ENCODE measurements at places on chromosomes 3 and 15. TPM values are rescaled to one million over a fixed set of nuclear protein-coding genes. Genes with fewer than 3 reads are reported as not detected.

- no peak overlapping the region for H3K4me3 ChIP-seq
- H3K36me3 ChIP-seq, result no peaks in the 10 kb centered on the region
- H3K27ac ChIP-seq, result no peak overlapping the region
- no peak for DNase-seq
- H3K4me1 ChIP-seq, result peaks cover 28% of the 10 kb centered on the region
- H3K27me3 ChIP-seq, result no peaks in the 10 kb centered on the region
Observed at GRCh38 chr15:74776821-74777768, 4.8 kb upstream of the CSK start.

- no peak overlapping the region for H3K4me3 ChIP-seq
- no peaks in the 10 kb centered on the region for H3K36me3 ChIP-seq
- no peak overlapping the region for H3K27ac ChIP-seq
- no peaks in the 10 kb centered on the region for H3K4me1 ChIP-seq
- no peaks in the 10 kb centered on the region for H3K27me3 ChIP-seq
Observed at GRCh38 chr3:138470687-138471086, 36.3 kb downstream of the ESYT3 start.

- H3K36me3 ChIP-seq, result no peaks in the 10 kb centered on the region
- no peaks in the 10 kb centered on the region for H3K27me3 ChIP-seq
- no peak for DNase-seq
Observed at GRCh38 chr3:144102421-144102820, 130.8 kb downstream of the DIPK2A start.

DNA sequence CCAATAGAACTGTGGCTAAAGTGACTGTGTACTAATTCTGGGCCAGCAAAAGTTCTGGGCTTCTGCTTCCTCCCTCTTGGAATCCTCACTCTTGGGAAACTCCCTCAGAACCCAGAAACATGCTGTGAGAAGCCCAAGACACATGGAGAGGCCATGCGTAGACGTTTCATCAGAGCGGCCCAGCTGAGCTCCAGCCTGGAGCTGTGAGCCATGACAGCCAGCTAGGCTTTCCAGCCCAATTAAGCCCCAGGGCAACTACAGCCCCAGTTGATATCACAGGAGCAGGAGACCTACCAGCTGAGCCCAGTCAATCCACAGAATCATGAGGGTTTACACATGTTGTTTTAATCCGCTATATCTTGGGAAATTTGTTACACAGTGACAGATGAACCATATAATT, 43.6 kb upstream of the CNOT10 start:
- no peak overlapping the region for H3K4me3 ChIP-seq
- H3K4me1 ChIP-seq, result no peaks in the 10 kb centered on the region
- no peaks in the 10 kb centered on the region for H3K27me3 ChIP-seq
- H3K27ac ChIP-seq, result no peak overlapping the region
- H3K36me3 ChIP-seq, result no peaks in the 10 kb centered on the region
- DNase-seq, result no peak

- no peaks in the 10 kb centered on the region for H3K36me3 ChIP-seq
- no peaks in the 10 kb centered on the region for H3K27me3 ChIP-seq
- H3K27ac ChIP-seq, result peak overlapping the region; percentile 38
- peak; percentile 39 for DNase-seq
Observed at GRCh38 chr3:156483426-156483825, 71.5 kb downstream of the SSR3 start.

GRCh38 chr15:23690450-23690852, 3.3 kb upstream of the NDN start:
- H3K27ac ChIP-seq, result peak overlapping the region; percentile 86
- H3K4me3 ChIP-seq, result no peak overlapping the region
- peak; percentile 91 for DNase-seq
- H3K36me3 ChIP-seq, result no peaks in the 10 kb centered on the region

DNA sequence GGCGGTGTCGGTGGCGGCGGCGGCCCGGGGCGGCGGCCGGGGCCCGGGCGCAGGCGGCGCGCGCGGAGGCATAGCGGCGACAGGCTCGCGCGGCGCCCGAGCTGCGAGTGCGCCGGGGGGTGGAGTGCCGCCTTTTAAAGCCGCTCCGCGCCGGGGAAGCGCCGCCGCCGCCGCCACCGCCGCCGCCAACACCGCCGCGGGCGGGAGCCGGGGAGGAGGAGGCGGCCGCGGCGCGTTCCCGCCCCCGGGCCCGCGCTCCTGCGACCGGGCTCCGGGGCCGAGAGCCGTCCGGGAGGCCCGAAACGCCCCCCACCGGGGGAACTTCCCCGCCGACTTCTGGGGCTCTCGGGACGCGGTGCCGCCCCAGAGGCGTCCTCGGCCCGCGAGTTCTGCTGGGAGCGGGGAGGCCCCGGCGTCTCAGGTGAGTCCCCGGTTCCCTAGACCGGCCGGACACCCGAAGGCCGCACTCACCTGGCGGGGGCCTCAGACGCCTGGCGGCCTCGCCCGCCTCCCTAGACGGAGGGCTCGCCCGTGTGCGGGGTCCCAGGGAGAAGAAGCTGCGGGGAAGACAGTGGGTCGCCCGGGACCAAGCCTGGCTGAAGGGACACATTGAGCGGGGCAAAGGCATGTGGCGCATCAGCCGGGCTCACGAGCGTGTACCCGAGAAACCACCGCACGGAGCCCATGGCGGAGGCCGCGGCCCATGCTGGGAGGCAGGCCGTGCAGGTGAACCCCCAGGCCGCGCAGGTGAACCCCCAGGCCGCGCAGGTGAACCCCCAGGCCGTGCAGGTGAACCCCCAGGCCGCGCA, at the start of gene PCSK6:
Gene PCSK6 (minus strand): TSS at position 109 of the 809 bp plus-strand sequence. CDS start 37 bp downstream, at position 72.
- peak; percentile 69 for DNase-seq
- peak within 1 kb of the TSS; percentile 16 for H3K4me3 ChIP-seq
- H3K27ac ChIP-seq, result no peak within 1 kb of the TSS
- peaks cover 17% of the 10 kb centered on the region for H3K27me3 ChIP-seq
- H3K4me1 ChIP-seq, result no peaks in the 10 kb centered on the region

DNA sequence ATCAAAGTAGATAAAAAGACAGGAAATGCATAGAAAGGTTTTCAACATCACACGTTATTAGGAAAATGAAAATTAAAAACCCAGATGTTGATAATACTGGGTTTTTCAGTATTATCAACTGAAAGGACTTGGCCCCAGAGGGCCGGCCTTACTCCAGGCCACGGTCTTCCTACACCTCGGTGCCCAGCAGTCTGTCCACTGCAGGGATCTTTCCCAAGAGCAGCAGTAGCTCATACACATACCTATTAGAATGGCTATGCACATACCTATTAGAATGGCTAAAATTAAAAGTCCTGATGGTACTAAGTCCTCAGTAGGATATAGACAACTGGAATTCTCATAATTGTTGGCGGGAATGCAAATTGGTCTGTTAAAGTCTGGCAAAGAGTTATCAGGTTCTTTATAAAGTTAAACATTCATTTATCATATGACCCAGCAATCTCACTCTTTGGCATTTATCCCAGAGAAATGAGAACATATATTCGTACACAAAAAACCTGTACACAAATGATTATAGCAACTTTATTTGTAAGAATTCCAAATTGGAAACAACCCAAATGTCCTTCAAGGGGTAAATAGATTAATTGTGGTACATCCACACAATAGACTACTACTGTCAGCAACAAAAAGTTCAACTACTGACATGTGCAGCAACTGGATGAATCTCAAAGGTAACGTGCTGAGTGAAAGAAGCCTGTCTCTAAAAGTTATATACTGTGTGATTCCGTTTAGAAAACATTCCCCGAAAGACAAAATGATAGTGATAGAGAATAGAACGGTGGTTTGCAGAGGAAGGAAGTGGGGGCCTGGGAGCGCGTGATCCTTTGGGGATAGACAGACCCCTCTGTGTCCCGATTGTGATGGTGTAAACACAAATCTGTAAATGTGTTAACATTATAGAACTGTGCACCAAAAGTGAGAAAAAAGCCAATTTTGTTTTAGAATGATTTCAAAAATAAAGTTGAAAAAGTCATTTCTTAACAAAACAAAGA, 62.3 kb downstream of the MCTP2 start:
- H3K4me1 ChIP-seq, result no peaks in the 10 kb centered on the region
- H3K27ac ChIP-seq, result peak overlapping the region; percentile 53
- DNase-seq, result no peak
- no peak overlapping the region for H3K4me3 ChIP-seq
- H3K27me3 ChIP-seq, result no peaks in the 10 kb centered on the region

DNA sequence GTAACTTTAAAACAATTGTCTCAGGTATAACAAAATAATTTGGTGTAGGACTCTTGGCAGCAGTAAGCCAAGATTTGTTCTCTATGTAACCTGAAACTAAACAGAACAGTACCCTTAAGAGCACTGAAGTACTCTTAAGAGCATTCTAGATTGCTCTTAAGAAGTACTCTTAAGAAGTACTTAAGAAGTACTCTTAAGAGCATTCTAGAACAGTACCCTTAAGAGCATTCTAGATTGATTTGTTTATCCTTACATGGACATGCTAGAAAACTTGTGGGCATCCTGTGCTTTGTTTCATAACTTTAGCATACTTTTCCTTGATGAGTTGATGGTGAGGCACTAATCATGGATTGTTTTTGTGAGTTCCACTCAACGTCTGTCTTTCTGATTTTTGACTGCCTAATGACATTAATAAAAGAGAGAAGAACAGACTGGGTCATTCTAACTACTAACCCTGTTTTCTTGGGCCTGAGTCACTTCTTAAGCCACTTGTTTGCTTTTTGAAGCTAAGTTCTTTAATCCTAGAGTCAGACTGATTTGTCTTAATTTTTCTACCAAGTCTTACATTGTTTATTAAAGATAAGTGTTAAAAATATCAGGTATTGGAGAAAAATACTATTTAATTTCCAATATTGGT, 57.2 kb upstream of the UTS2B start:
- no peaks in the 10 kb centered on the region for H3K4me1 ChIP-seq
- H3K27me3 ChIP-seq, result no peaks in the 10 kb centered on the region
- no peaks in the 10 kb centered on the region for H3K36me3 ChIP-seq
- H3K4me3 ChIP-seq, result no peak overlapping the region

- no peak overlapping the region for H3K27ac ChIP-seq
- peak; percentile 44 for DNase-seq
- peaks cover 19% of the 10 kb centered on the region for H3K4me1 ChIP-seq
- no peaks in the 10 kb centered on the region for H3K36me3 ChIP-seq
- H3K27me3 ChIP-seq, result peaks cover 12% of the 10 kb centered on the region
Observed at GRCh38 chr3:194364652-194365434, 4.7 kb downstream of the LRRC15 start.

DNA sequence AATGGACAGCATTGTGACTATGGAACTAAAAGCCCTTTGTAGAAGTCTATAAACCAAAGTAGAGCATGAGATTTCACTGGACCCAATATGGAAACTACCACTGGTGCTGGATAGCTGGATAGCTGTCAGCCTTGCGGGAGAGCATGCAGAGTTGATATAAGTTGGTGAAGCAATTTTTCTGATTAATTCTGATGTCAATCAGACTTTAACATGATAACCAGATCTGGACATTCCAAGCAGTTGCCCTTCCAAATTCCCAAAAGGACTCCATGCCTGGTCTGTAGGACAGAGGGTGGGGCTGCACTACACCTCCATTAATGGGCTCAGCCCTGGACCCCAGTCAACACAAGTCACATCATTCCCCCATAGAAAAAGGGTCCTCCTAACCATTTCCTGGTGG, 437.8 kb downstream of the NTRK3 start:
- no peaks in the 10 kb centered on the region for H3K36me3 ChIP-seq
- H3K4me1 ChIP-seq, result no peaks in the 10 kb centered on the region
- H3K27ac ChIP-seq, result no peak overlapping the region
- H3K4me3 ChIP-seq, result no peak overlapping the region
- DNase-seq, result no peak

DNA sequence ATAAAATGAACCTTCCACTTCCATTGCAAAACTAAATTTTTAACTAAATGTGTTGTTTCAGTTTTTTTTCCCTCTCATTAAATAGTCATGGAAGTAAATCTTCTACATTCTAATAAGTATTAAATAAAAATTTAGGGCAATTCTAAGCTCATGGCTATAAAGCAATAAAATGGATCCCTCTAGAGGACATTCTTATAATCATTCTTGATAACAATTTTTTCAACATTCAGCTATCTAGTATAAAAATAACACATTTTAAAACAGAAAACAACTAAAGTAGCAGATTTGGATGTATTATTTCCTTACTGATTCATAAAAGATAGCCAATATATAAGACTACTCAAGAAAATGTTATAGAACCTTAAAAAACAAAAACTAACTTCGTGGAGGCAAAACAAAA, 393.1 kb downstream of the PLOD2 start:
- no peaks in the 10 kb centered on the region for H3K27me3 ChIP-seq
- DNase-seq, result no peak
- H3K36me3 ChIP-seq, result no peaks in the 10 kb centered on the region
- no peak overlapping the region for H3K27ac ChIP-seq

DNA sequence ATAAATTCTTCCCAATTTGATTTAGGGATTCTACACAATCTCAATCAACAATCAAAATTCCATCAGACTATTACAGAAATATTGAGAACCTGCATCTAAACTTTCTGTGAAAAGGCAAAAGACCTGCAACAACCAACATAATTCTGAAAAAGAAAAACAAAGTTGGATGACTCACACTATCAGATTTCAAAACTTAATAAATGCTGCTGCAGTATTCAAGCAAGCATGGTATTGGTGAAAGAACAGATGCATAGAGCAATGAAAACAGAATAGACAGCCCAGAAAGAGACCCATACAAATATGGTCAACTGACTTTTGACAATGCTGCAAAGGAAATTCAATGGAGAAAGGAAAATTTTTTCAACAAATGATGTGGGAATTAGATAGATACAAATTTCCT, 477.1 kb upstream of the NR2F2 start:
- DNase-seq, result no peak
- no peak overlapping the region for H3K27ac ChIP-seq

- no peaks in the 10 kb centered on the region for H3K27me3 ChIP-seq
- H3K27ac ChIP-seq, result no peak overlapping the region
- no peak for DNase-seq
Observed at GRCh38 chr15:50876260-50876988, 32.1 kb upstream of the AP4E1 start.

- H3K27me3 ChIP-seq, result no peaks in the 10 kb centered on the region
- H3K4me3 ChIP-seq, result no peak overlapping the region
- peaks cover 8% of the 10 kb centered on the region for H3K4me1 ChIP-seq
- DNase-seq, result no peak
Observed at GRCh38 chr3:52318186-52318816, 2.2 kb downstream of the DNAH1 start.

- H3K4me1 ChIP-seq, result no peaks in the 10 kb centered on the region
- no peak overlapping the region for H3K4me3 ChIP-seq
- H3K27ac ChIP-seq, result no peak overlapping the region
- DNase-seq, result peak; percentile 60
Observed at GRCh38 chr15:74489518-74490338, 28.8 kb upstream of the UBL7 start.

KCNAB1 gene
- polyA plus RNA-seq, result 0.67 TPM

PGBD4 gene
- 0.56 TPM for polyA plus RNA-seq

SMCO1 gene
- polyA plus RNA-seq, result not detected
